ENCODE measurements at places on chromosomes 12 and 14.

GRCh38 chr14:78010688-78011087, 159.5 kb upstream of the NRXN3 start:
- no peak for DNase-seq

DNA sequence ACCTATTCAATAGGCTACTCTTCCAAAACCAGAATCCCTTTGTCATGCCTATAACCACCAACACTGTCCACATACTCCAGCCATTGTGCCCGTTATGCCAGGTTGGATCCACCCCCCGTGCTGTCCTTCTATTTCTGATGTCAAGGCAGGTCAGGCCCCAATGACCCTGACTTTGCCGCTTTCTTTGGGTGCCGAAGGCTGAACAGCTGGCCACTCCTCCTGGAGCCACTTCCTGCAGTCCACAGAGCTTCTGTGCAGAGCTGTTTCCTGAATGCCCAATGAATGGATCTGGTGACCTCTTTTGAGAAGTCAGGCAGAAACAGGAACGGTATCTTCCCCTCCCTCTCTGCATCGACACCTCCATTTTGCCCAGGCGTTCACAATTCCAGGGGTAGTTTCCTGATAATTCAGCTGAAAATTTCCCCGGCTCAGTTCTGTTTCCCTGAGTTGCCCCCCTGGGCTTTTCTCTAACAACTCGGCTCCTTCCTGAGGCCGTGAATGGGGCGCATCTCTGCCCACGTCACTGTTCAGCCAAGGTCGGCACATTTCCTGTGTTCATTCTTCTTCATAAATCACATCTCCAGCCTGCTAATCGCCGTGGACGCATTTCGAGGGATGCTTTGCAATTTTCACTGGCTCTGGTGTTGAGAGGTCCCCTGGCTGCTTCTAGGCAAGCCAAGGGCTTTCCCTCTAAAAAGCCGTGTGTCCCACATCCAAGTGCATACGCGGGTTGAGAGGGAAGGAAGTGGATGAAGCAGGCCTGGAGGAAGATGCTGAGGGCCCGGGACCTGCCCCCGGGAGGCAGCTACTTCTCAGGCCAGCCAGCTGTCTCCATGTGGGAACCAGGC, 86.5 kb downstream of the PAPOLA start:
- no peak for DNase-seq

GRCh38 chr12:106074706-106075392, 63.9 kb downstream of the NUAK1 start:
- DNase-seq, result no peak

DNA sequence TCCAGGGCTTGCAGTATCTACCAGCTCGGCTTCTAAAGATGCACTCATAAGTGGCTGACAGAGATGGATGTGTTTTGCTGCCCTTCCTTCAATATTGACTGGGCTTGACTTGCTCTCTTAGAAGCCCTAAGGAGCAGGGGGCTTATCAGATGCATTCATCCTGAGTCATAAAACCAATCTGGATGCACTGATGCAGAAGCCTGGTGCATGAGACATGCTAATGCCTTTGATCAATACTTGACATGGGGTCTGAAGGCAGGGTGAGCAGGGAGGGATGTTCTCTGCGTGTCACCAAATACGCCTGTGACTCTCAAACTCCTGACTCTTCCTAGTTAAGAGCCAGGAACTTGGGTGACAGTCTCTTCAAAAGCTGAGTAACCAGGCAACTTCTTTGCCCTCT, 77.8 kb upstream of the HSPB8 start:
- no peak for DNase-seq

DNA sequence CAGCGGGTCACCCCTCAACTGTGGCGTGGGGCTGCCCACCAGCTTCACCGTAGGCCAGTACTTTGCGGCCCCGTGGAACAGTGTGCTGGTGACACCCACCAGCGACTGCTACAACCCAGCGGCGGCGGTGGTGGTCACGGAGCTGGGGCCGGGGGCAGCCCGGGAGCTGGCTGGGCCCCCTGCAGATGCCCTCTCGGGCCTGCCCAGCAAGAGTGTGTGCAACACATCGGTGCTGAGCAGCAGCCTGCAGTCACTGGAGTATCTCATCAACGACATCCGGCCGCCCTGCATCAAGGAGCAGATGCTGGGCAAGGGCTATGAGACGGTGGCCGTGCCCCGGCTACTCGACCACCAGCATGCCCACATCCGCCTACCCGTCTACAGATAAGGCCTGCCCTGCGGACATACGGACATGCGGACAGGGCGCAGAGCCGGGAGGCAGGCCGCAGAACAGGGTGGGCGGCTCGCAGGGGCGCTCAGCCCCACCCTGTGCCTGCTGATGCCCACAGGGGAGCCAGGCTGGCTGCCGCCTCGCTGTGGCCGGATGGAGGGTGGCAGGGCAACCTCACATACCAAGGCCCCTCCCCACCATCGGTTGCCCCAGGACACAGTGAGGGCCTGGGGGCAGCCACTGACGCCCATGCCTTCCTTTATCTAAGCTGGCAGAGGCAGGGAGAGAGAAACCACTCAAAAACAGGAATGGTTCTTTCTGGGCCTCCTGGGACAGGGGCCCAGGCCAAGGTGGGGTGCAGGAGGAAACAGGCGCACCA, 55.5 kb downstream of the FAM222A start:
- DNase-seq, result no peak

DNA sequence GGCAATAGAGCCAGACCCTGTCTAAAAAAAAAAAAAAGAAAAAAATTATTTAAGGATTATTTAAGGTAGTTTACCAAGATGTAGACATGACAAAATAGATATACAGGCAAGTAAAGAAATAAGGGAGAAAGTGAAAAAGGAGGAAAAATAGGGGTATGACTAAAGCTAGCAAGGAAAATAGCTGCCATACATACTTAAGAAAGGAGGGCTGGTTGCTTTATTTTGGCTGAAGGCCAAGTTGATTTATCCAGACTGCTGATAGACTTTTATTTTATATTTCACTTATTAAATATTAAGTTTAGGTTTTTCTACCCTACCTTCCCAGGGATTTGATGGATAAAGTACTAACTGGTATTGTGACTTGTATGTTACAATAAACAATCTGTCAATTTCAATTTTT, 8.3 kb upstream of the AEBP2 start:
- no peak for DNase-seq

- DNase-seq, result no peak
Observed at GRCh38 chr12:2739832-2740641, 54.7 kb upstream of the FKBP4 start.

GRCh38 chr12:24861766-24862540, 86.9 kb downstream of the BCAT1 start:
- DNase-seq, result no peak

GRCh38 chr12:47216150-47216677, 136.5 kb upstream of the AMIGO2 start:
- no peak for DNase-seq

DNA sequence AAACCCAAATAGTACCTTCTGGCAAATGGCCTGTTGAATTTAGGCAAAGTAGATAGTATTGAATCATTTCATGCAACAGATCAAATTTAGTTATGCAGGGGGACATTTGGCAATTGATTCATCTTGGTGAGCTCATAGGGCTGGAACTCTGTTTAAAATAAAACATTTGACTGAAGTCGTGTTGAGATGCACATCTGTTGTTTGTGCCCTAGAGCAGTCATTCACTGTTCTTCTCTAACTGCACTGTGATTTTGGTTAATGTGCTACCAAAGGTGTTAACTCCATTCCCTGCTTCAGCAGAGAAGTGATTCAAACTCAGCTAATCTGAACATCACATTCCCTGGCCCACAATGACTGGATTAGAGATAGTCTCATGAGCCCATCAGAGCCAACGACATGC, 44.0 kb upstream of the CSRP2 start:
- no peak for DNase-seq

DNA sequence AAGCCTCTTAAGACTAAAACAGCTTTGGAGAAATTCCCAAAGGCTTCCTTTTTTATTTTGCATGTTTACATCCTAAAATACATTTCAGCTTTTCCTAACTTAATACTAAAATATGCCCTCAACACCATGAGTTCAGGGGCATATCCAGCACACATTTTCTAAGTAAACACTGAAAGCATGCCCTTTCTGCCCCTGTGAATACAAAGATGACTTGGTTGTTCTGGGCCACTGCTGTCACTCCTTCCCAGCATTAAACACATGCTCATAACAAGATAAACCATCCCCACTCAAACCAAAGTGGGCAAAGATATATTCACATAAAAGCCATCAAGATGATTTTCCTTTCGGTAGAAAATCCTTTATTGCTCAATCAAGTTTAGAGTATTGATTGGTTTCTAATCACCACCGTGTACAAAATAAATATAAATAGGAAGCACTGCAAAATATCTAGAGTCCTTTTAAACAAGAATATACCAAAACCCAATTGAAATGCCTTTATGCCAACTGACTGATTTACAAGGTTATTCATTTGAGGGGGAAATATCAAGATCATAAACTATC, 1.9 kb downstream of the CCNB1IP1 start:
- DNase-seq, result no peak

DNA sequence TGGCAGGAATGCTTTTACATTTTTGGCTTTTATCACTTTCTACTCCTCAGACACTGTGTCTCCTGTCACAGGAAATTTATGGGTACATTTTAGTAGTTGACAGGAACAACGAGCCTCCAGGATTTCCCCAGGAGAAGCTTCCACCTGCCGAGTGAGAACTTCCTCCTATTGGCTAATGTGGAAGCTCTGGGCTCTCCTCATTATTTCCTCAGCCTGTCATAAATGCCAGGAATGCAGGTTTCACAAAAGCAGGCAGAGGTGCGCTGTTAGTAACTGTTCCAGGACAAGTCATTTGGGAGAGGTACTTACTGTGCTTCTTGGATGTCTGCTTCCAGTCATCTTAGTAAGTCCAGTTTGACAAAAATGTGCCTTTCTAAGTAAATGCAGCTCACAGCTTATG, 19.1 kb upstream of the DCP1B start:
- DNase-seq, result no peak

- DNase-seq, result no peak
Observed at GRCh38 chr12:50590869-50591268, 86.1 kb downstream of the DIP2B start.

DNA sequence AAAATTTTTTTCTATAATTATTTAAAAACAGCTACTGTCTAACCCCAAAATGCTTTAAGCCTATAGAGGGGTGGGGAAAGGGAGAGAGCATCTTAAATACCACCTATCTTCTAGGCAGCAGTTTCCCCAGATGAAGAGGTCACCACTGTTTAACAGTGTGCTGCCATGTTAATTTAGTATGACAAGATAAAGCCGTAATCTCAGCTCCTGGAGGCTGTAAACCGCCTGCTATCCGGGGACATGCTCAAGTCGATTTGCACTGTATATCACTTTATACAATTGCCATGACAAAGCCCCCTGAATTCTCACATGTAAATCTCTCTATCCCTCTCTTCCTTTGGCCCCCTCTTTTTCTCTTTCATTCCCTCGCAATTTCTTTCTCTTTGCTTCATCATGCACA, 68.5 kb downstream of the SOX5 start:
- no peak for DNase-seq

DNA sequence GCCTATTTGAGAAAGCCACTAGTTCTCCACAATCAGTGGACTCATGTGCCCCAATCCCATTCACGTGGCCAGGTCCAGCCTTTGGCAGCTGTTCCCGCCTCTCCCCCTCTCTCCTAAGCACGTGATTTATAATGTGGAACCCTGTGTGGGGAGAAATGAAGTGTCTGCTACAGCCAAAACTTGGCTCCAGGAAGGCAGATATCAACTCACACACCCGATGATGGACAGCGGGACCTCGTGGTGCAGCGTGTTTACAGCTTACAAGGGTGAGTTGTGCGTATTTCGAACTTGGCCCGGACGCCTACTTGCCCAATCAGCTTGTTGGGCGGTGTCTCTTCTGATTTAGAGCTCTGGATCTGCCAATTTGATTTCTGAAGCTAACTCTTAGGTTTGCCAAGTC, 38.1 kb upstream of the FAM181A start:
- DNase-seq, result no peak

DNA sequence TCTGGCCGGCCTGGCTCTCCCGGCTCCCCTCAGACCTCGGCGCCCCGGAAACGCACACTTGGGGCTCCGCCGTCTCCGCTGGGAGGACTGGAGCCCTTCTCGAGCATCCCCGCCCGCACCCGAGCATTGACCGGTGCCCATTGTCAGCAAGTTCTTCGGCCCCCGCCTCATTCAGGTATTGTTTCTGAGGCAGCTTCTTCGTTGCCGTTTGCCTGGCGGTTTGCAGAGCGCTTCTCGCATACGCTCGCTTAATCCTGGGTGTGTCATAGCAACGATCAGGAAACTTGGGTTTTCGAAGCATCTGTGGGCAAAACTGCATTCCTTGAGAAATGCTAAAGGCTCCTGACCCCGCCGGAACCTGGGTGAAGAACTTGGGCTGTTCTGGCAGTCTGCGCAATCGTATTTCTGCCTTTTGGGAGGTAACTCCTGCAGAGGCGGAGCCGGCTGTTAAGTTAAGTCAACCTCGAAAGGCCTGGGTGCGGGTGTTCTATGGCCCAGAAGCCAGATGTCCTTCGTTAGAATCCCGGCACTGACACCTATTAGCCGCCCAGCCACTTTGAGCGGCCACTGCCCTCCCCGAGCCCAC, 518 bp downstream of the GSKIP start:
- DNase-seq, result no peak

GRCh38 chr12:58668871-58669270, 251.4 kb downstream of the LRIG3 start:
- DNase-seq, result no peak

DNA sequence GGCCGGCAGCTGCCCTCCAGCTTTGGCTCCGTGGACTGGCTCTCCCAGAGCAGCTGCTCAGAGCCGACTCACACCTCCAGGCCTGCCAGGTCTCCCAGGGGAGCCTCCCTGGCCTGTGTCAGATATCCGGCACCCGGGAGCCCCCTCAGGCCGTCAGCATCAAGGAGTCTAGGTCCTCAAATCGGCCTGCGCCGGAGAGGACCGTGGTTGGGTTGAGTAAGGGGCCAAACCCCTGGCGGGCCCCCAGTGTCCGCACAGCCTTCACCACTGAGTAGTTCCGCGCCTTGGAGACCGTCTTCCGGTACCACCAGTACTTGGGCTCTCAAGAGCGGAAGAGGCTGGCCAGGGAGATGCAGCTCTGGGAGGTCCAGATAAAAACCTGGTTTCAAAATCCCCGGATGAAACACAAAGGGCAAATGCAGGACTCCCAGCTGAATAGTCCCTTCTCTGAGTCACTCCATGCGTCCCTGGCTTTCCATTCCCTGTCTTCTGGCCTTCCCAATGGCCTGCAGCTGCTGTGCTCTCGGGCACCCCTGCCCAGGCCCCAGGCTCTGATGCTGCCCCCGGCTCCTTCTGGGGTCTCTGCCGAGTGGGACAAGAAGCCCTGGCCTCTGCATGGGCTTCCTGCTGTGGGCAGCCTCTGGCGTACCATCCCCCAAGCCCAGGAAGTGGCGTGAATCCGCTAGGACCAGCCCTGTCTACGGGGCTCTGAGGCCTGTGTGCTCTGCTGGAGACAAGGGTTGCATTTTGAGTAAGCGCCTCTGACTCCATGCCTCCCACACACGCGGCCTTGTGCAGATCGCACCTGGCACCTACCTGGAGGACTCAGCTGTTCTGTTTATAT, 245.1 kb upstream of the ATXN7L3B start:
- no peak for DNase-seq

DNA sequence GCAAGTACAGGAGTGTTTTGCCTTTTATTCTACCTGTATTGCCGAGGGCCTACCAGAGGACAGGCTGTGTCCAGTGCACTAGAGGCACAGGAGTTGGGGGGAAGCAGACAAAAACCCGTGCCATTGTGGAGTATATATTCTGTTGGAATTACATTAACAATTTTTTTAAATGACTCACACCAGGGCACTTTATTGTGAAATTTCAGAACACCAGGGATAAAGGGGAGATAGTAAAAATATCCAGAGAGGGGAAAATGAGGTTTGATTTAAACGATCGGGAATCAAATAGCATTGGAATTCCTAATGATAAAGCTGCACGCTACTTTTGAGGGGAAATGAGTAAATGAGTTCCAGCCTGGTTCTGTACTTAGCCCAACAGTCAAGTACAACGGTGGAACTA, 123.2 kb downstream of the PELI2 start:
- no peak for DNase-seq
